EL (cell line): ENCODE measurements at places on chromosomes 1 and 21.

- DNase-seq, result no peak
Observed at GRCh38 chr1:245867738-245868137, 639.3 kb downstream of the SMYD3 start.

- no peak for DNase-seq
Observed at GRCh38 chr1:232551386-232551785, 78.5 kb downstream of the SIPA1L2 start.

- no peak for DNase-seq
Observed at GRCh38 chr1:156241926-156242325, at the start of gene BGLAP. Gene BGLAP, plus strand, starts transcription at chr1:156242184. Its CDS starts 48 bp downstream, at chr1:156242232.

GRCh38 chr1:101859941-101860340 is 136.8 kb downstream of the OLFM3 start:
- DNase-seq, result no peak

- no peak for DNase-seq
Observed at GRCh38 chr21:43588957-43589356, 70.3 kb downstream of the HSF2BP start.

- no peak for DNase-seq
Observed at GRCh38 chr1:60428127-60428526, 354.6 kb upstream of the C1orf87 start.

DNA sequence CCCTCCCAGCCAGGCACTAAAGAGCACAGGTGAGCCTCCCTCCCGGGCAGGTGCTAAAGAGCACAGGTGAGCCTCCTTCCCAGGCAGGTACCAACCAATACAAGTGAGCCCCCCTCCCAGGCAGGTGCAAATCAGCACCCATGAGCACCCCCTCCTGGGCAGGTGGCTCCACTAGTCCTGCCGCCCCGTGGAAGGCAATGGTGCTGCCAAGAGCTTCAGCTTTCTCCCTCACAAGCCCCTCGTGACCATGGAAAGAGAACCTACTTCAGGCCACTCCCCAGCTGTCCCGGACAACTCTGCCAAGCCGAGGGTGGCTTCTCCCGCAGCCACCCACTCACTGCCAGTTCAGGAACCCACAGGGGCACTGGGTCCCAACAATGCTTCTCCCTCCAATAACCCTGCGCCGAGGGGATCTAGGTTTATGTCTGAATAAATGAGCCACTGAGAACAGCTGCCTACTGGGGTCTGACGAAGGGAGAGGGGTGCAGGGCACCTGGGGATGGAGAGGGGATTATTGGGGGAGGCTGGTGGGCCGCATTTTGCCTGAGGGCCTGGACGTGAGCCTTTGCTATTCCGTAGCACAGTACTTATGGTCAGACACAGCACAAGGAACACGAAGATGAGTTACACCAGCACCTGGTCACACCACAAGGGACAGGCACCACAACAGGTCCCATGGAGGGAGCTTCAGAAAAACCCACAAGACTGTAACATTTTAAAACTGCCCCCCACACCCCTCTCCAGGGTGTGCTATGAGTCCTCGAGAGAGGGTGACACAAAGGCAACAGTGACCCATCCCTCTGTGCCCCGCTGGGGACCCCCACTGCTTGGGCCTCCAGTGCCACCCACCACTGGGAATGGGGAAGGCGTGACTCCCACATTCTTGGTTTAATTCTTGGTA is 46.3 kb downstream of the PRDM15 start:
- DNase-seq, result no peak

DNA sequence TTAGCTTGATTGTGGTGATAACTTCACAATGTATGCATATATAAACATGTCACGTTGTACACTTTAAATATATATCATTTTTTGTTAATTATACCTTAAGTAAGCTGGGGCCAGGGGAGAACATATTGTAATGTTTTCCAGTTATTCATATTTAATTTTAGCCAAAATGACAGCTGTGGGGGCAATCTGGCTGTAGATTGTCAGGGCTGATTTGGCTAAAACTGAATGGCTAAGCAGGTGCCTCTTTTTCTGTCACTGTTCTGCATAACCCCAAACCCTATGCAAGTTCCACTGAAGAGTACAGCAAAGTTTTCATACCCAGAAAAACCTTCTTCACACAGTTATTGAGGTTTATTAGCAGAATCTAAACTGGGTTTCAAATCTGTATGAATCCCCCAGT is 318.2 kb downstream of the PTPRC start:
- DNase-seq, result no peak

GRCh38 chr1:52970149-52970548 is 43.1 kb downstream of the SCP2 start:
- DNase-seq, result peak; percentile 10

- DNase-seq, result no peak
Observed at GRCh38 chr1:47298025-47298699, 15.8 kb downstream of the STIL start.

DNA sequence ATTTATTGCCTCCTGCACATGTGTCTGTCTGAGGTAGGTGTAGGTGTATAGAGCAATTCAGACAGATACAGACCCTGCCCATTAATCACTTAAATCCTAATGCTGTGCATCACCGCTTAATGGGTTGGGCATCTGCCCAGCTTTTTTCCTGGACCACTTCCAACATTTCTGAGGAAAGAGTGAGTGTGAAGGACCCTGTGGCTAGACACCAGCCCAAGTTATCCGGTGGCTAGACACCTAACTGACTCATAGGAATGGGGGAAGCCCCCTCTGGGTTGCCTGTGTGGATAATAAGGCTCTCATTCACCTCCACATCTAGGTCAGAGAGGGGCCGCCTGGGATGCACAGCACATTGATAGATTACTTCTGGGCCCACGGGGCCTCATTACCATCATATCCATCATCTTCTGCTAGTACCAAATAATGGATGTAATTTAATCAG is 121.1 kb upstream of the RAVER2 start:
- DNase-seq, result peak; percentile 70

DNA sequence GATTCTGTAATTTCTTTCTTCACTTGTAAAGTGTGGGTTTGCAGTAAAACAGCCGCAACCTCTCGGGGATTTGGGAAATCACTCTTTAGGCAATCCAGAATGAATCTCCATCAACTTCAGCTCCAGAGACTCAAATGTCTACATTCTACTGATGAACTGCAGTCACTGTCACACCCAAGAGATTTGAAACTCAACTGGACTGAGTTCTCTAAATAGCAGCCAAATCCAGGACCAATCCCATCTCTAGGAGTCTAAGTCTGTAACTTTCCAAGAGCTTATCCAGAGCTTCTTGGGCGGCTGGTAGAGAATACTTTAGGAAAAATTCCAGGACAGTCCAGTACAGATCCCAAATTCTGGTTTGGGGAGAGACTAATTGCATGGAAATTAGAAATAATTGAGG is 62.9 kb downstream of the ADAMTS1 start:
- no peak for DNase-seq

- no peak for DNase-seq
Observed at GRCh38 chr1:95451054-95451453, 217.0 kb downstream of the RWDD3 start.
